ENCODE measurements at places on chromosomes 13 and 19.

DNA sequence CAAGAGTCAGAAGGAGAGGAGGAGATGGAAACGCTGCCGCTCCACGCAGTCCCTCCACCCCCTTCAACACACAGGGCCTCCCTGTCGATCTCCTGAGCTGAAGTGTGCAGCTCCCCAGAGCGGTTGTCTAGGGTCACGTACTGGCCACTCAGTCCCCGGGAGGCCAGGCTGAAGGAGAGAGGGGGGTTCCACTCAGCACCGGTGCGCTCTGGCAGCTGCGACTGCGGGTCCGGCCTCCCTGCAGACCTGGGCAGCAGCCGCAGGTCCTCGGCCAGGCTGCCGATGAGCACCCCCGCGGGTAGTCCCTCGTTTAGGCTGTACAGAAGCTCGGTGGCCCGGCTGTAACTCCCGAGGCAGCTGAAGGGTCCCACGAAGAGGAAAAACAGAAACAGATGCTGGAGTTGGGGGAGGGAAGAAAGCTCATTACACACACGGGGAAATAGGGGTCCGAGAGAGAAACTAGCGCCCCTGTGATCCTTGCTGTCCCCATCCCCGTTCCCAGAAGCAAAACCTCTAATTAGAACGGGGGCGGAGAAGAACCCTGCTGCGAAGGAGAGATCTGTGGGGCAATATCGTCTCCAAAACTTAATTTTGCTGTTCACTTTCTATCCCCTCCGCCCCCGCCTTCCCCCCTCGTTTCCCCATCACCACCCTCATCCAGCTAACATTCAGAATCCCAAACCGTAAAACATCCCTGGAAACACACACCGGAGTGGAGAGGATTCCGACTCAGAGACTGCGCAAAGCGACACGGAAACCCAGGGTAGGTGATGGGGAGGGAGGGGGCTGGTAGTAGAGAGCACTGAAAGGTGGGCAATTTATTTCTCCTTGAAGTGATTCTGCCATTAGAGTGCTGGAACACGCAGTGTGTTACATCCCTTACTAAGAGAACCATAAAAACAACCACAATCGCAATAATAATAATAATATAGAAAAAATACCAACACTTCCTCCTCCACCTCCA, 1.8 kb downstream of the PCDH20 start:
- DNase-seq: no peak

GRCh38 chr13:42992764-42993122, 702 bp upstream of the EPSTI1 start:
- no peak for DNase-seq

GRCh38 chr13:83298617-83299016, 583.7 kb downstream of the SLITRK1 start:
- no peak for DNase-seq

GRCh38 chr13:80612804-80613203, 271.9 kb upstream of the SPRY2 start:
- no peak for DNase-seq

- DNase-seq: no peak
Measured at GRCh38 chr13:52452470-52452869, 2.0 kb upstream of the VPS36 start.

GRCh38 chr13:77415253-77416071, 88.6 kb upstream of the MYCBP2 start:
- no peak for DNase-seq

DNA sequence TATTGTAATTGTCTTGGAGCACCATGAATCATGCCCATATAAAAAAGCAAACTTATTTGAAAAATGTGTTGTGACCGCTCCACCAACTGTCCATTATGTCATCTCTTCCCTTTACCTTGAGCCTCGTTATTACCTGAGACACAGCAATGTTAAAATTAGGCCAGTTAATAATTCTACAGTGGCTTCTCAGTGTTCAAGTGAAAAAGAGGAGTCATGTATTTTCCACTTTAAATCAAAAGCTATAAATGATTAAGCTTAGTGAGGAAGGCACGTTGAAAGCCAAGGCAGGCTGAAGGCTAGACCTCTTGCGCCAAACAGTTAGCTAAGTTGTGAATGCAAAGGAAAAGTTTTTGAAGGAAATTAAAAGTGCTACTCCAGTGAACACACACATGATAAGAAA, 210.5 kb downstream of the GPC6 start:
- no peak for DNase-seq

DNA sequence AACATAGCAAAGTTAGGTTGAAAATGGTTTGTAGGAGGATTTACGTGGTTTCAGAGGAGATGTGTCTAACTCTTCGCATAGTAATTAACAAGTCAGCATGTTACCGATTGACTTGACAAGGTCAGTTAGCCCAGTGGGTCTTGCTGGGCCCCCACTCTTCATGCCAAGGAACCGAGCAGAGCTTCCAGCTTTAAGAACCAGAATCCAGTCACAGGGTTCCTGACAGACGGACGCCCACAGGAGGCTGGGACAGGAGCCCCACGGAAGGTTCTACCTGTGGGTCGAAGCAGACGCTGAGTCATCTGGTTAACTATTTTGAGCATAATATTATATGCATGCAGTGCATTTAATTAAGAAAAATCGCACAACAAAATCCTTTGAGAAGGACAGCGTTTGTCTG, 3.5 kb downstream of the TMEM255B start:
- no peak for DNase-seq

- DNase-seq: no peak
Measured at GRCh38 chr13:51542346-51543242, 41.7 kb upstream of the WDFY2 start.

DNA sequence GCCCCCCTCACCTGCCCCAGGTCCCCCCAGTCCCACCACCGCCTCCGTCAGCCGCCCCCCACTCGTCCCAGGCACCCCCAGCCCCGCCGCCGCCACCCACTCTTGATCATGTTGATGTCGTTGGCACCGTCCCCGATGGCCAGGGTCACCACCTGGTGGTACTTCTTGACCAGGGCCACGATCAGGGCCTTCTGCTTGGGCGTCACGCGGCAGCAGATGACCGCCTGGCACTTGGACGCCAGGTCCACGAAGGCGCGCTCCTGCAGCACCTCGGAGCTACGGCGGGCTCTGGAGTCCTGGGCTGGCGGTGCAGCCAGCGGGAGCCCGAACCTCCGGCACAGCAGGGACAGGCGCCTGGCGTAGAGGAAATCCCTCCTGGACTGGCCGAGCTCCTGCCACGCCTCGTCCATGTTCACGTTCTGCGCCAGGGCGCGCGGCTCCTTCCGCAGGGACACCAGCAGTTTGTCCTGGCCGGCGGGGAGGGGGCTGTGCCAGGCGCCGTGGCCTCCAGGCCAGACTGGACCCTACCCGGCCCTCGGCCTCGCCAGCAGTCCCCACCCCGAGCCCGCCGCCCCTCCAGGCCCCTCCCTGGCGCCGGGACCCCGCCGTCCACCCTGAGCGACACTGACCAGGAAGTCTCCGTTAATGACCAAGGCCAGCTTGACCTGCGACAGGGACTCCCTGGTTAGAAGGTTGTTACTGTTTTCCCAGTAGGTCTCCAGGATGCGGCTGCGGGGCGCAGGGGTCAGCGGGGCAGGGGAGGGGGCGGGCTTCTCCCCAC, 22.6 kb downstream of the ATP8B3 start:
- DNase-seq: no peak

GRCh38 chr13:75153834-75154233, 328.1 kb downstream of the TBC1D4 start:
- no peak for DNase-seq

DNA sequence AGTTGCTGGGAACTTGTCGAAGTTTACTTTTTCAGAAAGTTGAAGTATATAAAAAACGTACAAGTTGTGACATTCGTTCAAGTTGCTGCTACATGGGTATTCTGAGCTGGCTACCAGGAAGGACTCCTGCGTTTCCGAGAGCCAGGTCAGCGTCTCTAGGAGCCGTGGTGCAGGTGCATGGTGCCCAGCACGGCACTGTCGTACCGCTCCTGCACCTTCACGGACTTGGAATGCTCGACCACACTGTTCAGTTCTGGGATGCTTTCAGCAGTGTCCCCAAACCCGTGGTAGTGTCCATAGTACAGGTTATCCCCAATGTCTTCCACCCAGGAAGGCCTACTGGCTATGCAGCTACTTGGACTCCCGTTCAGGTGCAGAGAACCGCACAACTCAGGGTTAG, 35.4 kb downstream of the ANKRD10 start:
- DNase-seq: no peak

GRCh38 chr13:113741191-113741668, 17.8 kb upstream of the TMEM255B start:
- no peak for DNase-seq

- no peak for DNase-seq
Measured at GRCh38 chr13:112246731-112247470, 129.3 kb upstream of the SPACA7 start.

- no peak for DNase-seq
Measured at GRCh38 chr19:55297267-55297666, 13.5 kb downstream of the BRSK1 start.

- no peak for DNase-seq
Measured at GRCh38 chr13:22031702-22032286, 360.9 kb downstream of the FGF9 start.

DNA sequence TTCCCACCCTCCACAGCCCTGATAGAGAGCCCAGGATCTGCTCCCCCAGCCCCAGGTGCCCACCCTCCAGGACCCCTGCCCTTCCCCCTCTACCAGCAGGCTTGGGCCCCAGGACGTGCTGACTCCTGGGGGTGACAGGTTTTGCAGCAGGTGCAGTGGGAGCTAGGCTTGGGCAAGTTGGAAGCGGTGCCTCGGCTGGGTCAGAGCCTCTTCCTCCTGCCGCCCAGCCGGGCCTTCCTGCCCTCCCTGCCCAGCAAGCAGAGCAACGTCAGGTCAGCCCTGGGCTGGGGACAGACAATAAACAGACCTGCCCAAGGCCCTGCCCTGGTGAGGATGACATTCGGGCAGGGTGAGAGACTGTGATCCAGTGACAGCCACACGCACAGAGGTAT, 9.2 kb upstream of the NCCRP1 start:
- no peak for DNase-seq

DNA sequence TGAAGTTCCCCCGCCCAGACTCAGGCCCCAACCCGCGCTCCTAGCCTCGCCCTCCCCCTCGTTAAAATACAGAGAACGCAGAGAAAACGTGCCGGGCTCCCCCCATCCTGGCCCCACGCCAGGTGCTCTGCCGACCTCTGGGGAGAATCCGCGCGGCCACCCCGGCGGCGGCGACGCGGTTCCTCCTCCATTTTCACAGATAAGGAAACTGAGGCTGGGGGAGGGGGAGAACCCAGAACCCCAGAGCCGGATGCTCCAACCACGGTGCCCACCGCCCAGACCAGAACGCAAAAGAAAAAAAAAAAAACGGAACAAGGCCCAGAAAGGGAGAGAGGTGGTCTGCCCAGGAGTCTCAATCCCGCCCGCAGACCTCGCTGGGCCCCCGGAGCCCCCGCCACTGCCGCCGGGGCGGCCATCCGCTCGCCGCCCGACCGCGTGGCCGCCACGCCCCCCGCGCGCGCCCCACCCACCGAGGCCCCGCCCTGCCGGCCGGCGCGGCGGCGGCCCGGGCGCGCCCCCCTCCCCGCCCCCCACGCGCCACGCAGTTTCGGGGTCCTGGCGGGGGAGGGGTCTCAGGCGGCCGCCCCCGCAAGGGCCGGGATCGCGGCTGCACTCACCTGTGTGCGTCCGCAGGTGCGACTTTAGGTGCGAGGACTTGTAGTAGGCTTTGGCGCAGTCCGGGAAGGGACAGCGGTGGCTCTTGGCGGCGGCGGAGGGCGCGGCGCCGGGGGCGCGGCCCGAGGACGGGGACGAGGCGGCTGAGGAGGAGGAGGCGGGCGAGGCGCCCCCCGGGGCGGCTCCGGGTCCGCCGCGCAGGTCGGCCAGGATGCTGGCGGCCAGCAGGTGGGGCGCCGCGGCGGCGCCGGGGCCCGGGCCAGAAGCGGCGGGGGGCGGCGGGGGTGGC, 703 bp downstream of the KLF16 start:
- no peak for DNase-seq

DNA sequence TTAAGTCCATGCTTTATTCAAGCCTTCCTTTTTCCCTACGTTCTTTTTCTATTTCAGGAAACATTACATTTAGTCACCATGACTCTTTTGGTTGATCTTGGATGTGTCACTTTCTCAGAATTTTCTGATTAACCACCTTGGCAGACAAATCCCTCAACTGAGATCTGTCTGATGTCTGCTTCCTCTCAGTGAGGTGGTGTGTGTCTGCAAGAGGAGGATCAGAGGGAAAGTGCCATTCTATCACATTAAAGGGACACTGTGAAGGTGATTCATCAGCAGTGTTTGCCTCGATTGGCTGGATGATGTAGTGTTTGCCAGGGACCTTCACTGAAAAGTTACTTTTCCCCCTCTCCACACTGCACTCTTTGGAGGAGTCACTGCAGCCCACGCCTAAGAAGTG, 3.0 kb upstream of the CCNP start:
- no peak for DNase-seq

DNA sequence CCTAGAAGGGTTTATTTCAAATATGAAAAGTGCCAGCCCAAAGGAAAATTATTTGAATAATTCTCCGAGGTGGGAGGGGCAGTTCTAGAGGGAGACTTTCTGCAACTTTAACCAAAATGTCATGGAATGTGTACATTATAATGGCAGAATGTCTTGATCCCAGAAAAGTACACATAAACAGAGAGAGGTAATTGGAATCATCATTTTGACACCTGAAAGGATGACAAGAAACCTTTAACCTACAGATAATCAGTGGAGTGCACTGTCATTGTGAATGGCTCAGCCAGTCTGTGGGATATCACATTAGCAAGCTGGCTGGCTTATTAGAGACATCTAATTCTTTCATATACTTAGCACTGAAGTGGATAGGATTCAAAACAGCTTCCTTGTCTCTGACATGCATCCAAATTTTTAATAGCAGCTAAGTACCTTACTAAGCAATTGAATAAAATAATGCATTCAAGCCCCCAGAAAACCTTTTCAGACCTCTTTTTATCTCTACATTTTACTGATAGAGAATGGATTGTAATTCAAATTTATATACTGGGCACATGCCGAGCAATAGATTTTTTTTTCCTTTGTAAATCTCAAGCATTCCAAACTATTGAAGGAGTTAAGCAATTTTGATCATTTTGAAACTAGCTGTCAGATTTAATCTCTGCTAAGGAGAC, 468.6 kb downstream of the COG6 start:
- no peak for DNase-seq

GRCh38 chr19:56764196-56764695, 76.3 kb downstream of the PEG3 start:
- DNase-seq: no peak

- no peak for DNase-seq
Measured at GRCh38 chr13:27599845-27600553, 20.3 kb downstream of the LNX2 start.

GRCh38 chr19:8161135-8161646, 11.8 kb upstream of the FBN3 start:
- DNase-seq: peak; percentile 33

DNA sequence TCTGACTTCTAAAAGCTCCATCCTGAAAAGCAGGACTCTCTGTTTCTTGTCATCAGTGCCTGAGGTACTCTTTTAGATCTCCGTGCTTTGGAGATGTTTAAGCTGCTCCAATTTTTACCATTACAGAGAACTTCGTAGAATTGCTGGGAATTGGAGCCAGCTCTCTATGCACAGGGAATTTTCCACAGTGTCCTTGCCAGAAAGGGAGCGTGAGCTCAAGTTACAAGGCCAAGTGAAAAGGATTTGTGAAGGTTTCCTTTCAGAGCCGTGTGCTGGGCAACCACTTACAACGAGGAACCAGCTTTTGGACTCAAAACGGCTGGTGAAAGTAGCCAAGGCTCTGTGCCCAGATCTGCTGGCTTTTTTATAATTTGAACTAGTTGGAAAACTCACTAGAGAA, 82.6 kb downstream of the NUFIP1 start:
- peak; percentile 19 for DNase-seq

GRCh38 chr13:78084401-78084800, 165.8 kb upstream of the EDNRB start:
- DNase-seq: no peak

- no peak for DNase-seq
Measured at GRCh38 chr19:10863107-10863717, 8.1 kb upstream of the CARM1 start.

- no peak for DNase-seq
Measured at GRCh38 chr13:27273658-27274425, 3.2 kb downstream of the RASL11A start.
